ENCODE measurements at places on chromosomes 7 and 10. TPM values are rescaled to one million over a fixed set of nuclear protein-coding genes. Genes with fewer than 3 reads are reported as not detected.

GRCh38 chr7:157412491-157413180 lies 75.8 kb downstream of the DNAJB6 start:
- H3K27ac ChIP-seq = no peak overlapping the region
- H3K36me3 ChIP-seq = peaks cover 49% of the 10 kb centered on the region
- no peak overlapping the region for H3K4me3 ChIP-seq

DNA sequence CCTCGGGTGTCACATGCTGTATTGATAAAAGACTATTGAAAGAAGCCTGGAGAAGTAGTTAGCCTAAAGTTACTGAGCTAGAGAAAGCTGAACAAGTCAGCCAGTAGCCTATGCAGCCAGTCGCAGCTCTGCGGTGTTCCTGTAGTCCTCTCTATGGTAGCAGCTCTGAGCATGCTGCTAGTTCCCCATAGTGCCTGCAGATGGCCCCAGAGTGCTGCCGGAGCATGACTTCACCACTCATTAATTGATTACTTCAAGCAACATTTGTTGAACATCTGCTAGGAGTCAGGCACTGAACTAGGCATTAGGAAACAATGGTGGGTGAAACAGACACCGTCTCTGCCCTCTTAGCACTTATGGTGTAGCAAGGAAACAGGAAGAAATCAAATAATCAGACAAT lies 422.7 kb downstream of the SORCS3 start:
- H3K27ac ChIP-seq = no peak overlapping the region
- no peak overlapping the region for H3K4me3 ChIP-seq
- H3K4me1 ChIP-seq = no peaks in the 10 kb centered on the region
- H3K27me3 ChIP-seq = no peaks in the 10 kb centered on the region
- H3K36me3 ChIP-seq = no peaks in the 10 kb centered on the region

- no peaks in the 10 kb centered on the region for H3K27me3 ChIP-seq
- no peak overlapping the region for H3K27ac ChIP-seq
- DNase-seq = no peak
- H3K36me3 ChIP-seq = no peaks in the 10 kb centered on the region
- H3K4me3 ChIP-seq = no peak overlapping the region
- no peaks in the 10 kb centered on the region for H3K4me1 ChIP-seq
Measured at GRCh38 chr10:6647811-6648526, 67.9 kb upstream of the PRKCQ start.

DNA sequence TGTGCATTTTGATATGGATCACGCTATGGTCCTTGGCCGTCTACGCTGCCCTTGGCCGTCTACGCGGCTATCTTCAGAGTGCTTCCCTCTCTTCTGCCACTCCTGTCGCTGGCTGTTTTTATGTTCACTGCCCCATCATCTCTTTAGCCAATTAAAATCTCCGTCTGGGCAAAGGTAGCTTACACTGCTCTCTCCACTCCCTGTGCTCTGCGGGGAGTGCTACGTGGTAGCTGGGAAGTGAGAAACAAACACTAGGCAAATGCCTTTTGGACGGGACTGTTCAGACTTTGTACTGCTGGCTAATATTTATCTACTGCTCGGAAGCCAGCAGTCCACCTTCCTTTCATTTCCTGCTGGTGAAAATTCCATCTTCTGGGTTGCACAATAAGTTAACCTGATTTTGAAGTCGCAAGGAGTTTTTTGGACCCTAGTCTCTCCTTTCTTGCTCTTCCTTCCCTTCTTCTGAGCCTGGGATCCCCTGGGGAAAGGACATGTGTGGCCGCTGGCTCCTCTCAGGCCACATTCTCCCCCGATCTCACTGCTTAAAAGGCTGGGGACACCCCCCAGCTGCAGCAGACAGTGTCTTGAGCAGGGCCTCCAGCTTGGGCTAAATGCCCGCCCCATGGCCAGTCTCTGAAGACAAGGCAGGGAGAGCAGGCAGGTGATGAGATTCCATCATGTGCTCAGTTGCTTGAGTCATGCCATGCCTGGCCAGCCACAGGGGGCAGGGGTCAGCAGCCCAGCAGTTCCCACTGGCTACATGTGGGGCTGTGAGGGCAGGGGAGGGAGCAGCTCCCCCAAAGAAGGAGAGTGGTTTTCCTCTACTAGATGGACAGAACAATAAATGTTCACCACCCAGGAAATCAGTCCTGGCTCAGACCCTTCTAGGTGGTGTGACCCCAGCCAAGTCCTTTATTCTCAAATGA lies 25.5 kb upstream of the RBM33 start:
- H3K4me1 ChIP-seq = no peaks in the 10 kb centered on the region
- H3K4me3 ChIP-seq = no peak overlapping the region
- no peaks in the 10 kb centered on the region for H3K36me3 ChIP-seq
- H3K27ac ChIP-seq = no peak overlapping the region
- no peak for DNase-seq

DNA sequence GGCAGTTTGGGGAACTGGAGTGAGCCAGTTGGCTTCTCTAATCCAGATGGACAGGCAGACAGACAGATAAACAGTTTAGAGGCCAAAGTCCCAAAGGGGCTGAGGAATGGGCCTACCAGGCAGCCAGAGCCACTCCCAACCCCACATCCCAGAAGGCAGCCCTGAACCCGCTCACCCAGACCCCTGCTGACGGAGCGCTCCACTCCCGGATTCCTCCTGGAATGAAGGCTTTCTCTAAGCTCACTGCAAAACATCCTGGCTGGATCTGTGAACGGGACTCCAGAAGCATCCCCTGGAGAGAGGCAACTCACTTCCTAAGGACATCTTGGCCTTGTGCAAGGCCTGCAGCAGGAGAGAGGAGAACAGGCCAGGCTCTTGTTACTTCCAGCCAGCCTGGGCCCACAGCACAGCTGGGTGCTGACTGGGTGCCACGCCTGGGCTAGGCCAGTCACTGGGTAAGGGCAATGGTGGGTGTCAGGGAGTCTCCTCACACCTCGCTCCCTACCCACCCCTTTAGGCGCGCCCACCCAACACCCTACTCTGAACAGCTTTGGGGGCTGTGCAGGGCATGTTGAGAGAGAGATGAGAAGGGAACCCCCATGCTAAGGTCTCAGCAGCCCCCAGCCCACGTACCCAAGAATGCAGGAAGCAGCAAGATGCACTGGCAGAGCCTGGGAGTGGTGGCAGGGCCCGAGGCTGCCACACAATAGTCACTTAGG lies 168.6 kb upstream of the ZMIZ1 start:
- no peak overlapping the region for H3K27ac ChIP-seq
- DNase-seq = peak; percentile 89
- peaks cover 7% of the 10 kb centered on the region for H3K4me1 ChIP-seq
- no peaks in the 10 kb centered on the region for H3K36me3 ChIP-seq
- H3K4me3 ChIP-seq = no peak overlapping the region

DNA sequence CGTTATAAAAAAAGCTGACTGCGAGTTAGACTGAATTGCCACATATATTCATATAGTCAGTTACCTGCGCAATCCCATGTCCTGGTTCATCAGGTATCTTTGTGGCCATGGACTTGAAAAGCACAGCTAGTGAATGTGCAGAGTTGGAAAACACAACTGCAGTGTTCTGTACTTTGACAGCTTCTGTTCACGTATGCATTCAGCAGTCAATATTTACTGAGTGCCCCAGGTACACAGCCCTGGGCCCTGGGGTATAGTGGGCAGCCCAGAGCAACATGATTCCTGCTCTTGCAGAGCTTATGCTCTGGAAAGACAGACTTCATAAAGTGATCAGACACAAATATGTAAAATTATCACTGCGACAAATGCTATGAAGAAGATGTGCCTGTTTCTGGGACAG lies 313.9 kb downstream of the PHTF2 start:
- DNase-seq = no peak
- no peaks in the 10 kb centered on the region for H3K4me1 ChIP-seq
- no peak overlapping the region for H3K27ac ChIP-seq
- H3K4me3 ChIP-seq = no peak overlapping the region
- H3K27me3 ChIP-seq = no peaks in the 10 kb centered on the region

DNA sequence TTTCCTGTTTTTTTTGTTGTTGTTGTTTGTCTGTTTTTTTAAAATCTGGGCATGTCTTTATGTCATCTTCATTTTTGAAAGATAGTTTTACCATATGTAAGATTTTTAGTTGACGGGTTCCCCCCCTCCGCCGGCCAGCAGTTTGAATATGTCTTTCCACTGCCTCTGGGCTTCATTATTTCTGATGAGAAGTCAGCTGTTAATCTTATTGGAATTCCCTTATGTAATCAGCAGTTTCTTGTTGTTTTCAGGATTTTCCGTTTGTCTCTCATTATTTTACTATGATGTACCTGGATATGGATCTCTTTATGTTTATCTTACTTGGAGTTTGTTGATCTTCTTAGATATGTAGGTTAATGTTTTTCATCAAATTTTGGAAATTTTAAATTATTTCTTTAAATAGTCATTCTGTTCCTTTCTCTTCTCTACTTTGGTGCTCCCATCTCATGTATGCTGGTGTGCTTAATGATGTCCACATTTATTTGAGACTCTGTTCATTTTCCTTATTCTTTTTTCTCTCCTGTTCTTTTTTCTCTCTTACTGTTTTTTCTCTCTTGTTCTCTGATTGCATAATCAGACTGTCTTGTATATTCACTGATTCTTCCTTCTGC lies 9.7 kb downstream of the EXOC6 start:
- no peaks in the 10 kb centered on the region for H3K27me3 ChIP-seq
- H3K36me3 ChIP-seq = no peaks in the 10 kb centered on the region
- no peak overlapping the region for H3K27ac ChIP-seq
- no peaks in the 10 kb centered on the region for H3K4me1 ChIP-seq
- no peak for DNase-seq

GRCh38 chr10:130336617-130337304 lies 200.6 kb downstream of the GLRX3 start:
- no peak overlapping the region for H3K4me3 ChIP-seq
- peaks cover 2% of the 10 kb centered on the region for H3K27me3 ChIP-seq
- DNase-seq = no peak
- H3K4me1 ChIP-seq = no peaks in the 10 kb centered on the region
- no peaks in the 10 kb centered on the region for H3K36me3 ChIP-seq

GRCh38 chr10:36556468-36556867 lies 568.9 kb upstream of the ANKRD30A start:
- no peak overlapping the region for H3K4me3 ChIP-seq

DNA sequence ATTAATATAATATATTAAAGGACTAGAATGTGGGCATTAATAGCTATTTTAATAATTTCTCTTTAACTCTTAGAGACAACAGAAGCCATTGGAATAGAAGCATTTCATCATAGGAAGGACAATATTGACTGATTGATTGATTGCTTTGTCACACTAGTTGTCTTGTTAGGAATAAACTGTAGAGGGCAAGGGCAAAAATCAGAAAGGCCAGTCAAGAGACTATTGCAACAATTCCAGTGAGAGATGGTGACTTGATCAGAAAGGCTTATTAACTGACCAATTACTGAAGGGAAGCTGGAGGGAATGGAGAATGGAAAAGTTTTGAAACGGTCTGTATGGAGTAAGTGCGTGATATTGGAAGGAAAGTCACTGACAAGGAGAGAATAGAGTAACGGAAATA lies 87.3 kb downstream of the RUNDC3B start:
- DNase-seq = no peak
- no peaks in the 10 kb centered on the region for H3K27me3 ChIP-seq
- no peaks in the 10 kb centered on the region for H3K36me3 ChIP-seq
- no peaks in the 10 kb centered on the region for H3K4me1 ChIP-seq

DNA sequence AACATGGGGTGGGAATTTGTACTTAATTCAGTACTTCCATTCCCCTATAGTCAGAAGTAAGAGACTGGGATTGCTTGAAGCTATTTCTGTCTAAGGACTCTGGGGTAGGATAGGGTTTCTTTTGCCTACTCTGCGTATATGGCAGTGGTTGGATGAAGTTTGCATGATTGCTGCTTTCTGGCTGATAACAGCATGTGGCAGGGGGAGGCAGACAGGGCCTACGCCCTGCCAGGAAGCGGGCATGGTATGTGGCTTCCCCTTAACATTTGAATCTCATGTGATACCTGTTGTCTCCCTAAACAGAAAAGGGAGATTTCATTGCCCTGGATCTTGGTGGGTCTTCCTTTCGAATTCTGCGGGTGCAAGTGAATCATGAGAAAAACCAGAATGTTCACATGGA lies 57.1 kb downstream of the TACR2 start:
- peaks cover 14% of the 10 kb centered on the region for H3K36me3 ChIP-seq
- H3K4me3 ChIP-seq = no peak overlapping the region
- no peaks in the 10 kb centered on the region for H3K27me3 ChIP-seq
- DNase-seq = no peak

- no peaks in the 10 kb centered on the region for H3K27me3 ChIP-seq
- H3K36me3 ChIP-seq = peaks cover 12% of the 10 kb centered on the region
- no peak for DNase-seq
Measured at GRCh38 chr10:70162892-70163201, 7.5 kb downstream of the SAR1A start.

GRCh38 chr10:22651276-22651980 lies 63.0 kb downstream of the PIP4K2A start:
- peaks cover 16% of the 10 kb centered on the region for H3K4me1 ChIP-seq
- H3K36me3 ChIP-seq = no peaks in the 10 kb centered on the region
- no peaks in the 10 kb centered on the region for H3K27me3 ChIP-seq
- DNase-seq = no peak
- H3K4me3 ChIP-seq = no peak overlapping the region
- H3K27ac ChIP-seq = no peak overlapping the region

- H3K4me1 ChIP-seq = no peaks in the 10 kb centered on the region
- no peak overlapping the region for H3K4me3 ChIP-seq
- no peak for DNase-seq
Measured at GRCh38 chr10:47278152-47278473, 21.9 kb upstream of the GDF10 start.

- DNase-seq = peak; percentile 67
- no peak overlapping the region for H3K27ac ChIP-seq
- no peaks in the 10 kb centered on the region for H3K4me1 ChIP-seq
- no peak overlapping the region for H3K4me3 ChIP-seq
- H3K27me3 ChIP-seq = peaks cover 2% of the 10 kb centered on the region
Measured at GRCh38 chr10:91689731-91690168, 56.9 kb upstream of the PPP1R3C start.

- H3K4me3 ChIP-seq = no peak overlapping the region
- no peak for DNase-seq
- no peaks in the 10 kb centered on the region for H3K4me1 ChIP-seq
- no peak overlapping the region for H3K27ac ChIP-seq
- no peaks in the 10 kb centered on the region for H3K27me3 ChIP-seq
Measured at GRCh38 chr7:116796471-116796870, 65.9 kb upstream of the CAPZA2 start.

- DNase-seq = no peak
- peaks cover 83% of the 10 kb centered on the region for H3K27me3 ChIP-seq
- H3K4me1 ChIP-seq = peaks cover 17% of the 10 kb centered on the region
- no peak overlapping the region for H3K4me3 ChIP-seq
Measured at GRCh38 chr7:97014145-97014750, 8.9 kb downstream of the DLX6 start.

GRCh38 chr10:112698133-112698817 lies 251.3 kb downstream of the VTI1A start:
- DNase-seq = peak; percentile 74
- H3K27me3 ChIP-seq = no peaks in the 10 kb centered on the region
- no peak overlapping the region for H3K4me3 ChIP-seq
- H3K27ac ChIP-seq = peak overlapping the region; percentile 82
- no peaks in the 10 kb centered on the region for H3K36me3 ChIP-seq

- H3K36me3 ChIP-seq = no peaks in the 10 kb centered on the region
- H3K27ac ChIP-seq = no peak overlapping the region
- DNase-seq = peak; percentile 16
- no peak overlapping the region for H3K4me3 ChIP-seq
- H3K27me3 ChIP-seq = no peaks in the 10 kb centered on the region
Measured at GRCh38 chr7:152335900-152336571, 99.8 kb downstream of the KMT2C start.

Gene FBXL13
- total RNA-seq = 0.71 TPM

Gene GBX1
- total RNA-seq = 0.44 TPM

Gene MBL2
- not detected for total RNA-seq

Gene TFPI2
- 3.9 TPM for total RNA-seq
